ENCODE measurements at places on chromosomes 4 and X.
A peak's percentile ranks its signal among the peaks of the same experiment; 100 is the strongest.

DNA sequence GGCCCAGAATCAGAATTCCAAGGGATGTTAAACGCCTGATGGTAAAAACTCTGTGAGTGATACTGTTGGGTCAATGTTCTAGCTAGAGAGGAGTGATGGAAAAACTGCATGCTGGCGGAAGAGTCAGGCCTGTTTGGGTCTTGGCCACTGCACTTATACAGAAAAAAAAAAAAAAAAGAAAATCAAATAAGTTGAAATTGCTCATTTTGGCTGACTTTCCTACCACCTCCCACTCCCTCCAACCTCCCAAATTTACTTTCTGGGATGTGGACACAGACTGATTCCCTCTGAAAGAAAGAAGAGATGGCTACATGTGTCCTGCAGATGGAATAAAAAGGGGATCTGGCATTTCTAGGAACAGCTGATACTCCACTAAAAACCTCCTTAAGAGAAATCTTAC is 234.1 kb upstream of the GIMD1 start:
- no peak for DNase-seq

DNA sequence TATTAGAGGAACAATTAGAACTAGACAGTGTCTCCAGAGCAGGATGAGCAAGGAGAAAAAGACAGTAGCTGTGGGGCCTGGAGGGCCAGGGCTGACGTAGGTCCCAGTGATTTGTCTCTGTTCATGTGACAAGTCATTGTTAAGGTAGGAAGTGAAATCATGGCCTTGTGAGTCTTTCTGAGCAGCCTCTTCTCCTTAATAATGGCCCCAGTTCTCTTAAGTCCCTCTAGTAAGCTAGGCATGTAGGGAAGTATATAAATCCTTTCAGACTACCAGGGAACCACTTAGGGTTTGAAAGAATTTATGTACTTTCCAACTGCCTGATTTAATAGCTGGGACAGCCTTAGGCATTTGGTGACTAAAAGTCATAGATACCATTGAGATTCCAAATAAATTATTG is 133.0 kb downstream of the KLHL8 start:
- DNase-seq = no peak

DNA sequence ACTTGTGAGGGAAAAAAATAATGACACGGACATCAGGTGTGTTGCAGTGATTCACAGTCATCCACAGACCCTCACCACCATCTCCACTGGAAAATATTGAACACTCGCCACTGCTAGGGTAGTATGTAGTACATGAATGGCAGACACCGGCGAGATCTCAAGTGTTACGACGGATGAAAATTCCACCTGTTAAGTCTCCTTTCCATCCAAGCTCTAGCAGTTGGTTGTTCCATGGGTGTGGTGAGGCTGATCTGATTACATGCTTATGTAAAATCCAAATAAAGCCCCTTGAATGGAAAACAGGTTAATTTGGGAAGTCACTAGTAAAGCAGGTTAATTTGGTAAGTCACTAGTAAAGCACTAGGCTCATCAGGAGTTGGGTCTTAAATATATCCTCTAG is 1.1 kb upstream of the ARMCX4 start:
- DNase-seq = no peak

- DNase-seq = no peak
Measured at GRCh38 chr4:7029212-7029611, 14.0 kb upstream of the TADA2B start.

GRCh38 chrX:107205770-107206696 is at the start of the genes DNAAF6 and NUP62CL:
Gene DNAAF6 (plus strand): TSS chrX:107206611. CDS start chrX:107212876, 6,265 bp downstream.
Gene NUP62CL (minus strand): TSS chrX:107206433. CDS start chrX:107175146, 31,287 bp downstream.
- no peak for DNase-seq

DNA sequence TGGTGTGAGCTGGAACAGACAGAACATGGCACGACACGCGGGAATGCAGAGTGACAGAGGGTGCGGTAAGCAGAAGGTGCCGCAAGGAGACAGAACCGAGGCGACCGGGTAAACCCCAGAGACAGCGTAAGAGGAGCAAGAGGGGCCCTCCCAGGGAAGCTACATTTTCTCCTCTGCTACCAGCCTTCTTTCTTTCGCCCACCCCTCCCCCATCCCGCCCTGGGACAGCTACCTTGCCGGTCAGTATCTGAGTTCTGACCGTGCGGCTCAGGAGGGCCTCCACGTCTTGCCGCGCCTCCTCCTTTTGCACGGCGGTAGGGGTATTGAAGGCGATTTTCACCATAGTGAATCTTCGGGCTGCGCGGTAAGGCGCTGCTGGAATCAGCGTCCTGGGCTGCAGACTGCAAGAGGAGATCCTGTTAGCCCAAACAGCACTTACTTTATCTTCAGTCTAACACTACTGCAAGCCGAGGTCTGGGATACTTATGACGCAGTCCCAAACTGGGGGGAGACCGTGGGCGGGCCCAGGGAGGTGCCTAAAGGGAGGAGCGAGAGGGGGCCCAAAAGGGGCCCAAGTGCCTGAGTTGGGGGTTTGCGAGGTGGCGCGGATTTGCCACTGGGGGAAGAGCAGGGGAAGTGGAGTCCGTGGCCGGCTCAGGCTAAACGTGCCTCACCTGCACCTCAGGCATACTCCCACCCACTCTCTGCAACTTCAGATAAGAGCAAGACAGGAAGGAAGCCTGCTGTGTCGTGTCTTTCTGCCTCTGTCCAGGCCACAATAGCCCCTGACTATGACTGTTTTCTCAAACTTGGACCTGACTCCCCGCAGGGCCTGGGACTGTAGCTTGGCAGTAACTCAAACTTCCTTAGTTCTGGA is at the start of gene ITM2A:
TSS of gene ITM2A (minus strand) at position 462 of the 877 bp plus-strand sequence. CDS start at position 343, 119 bp downstream.
- DNase-seq = peak; percentile 53

- peak; percentile 25 for DNase-seq
Measured at GRCh38 chrX:133005042-133005441, 46.6 kb upstream of the HS6ST2 start.

DNA sequence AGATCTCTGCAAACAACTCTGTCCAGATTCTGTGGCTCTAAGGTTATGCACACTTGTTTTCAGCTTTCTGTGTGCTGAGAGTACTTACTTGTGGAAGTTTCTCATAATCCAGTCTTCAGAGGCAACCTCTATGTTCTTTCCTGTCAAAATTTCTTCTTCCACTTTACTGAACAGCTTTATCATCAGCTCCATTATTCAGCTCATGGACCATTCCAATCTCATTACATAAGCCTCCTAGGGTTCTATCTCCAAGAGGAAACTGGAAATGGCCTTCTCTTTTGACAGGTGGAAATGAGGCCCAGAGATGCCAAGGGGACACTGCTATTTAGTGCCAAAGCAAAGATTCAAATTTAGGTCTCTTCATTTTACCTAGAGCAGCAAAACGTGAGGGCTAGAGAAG is 61.3 kb downstream of the CHRDL1 start:
- no peak for DNase-seq

GRCh38 chr4:84176016-84176415 is 323.1 kb downstream of the NKX6-1 start:
- no peak for DNase-seq

Measured in NB4 (cell line).